CD4-positive, alpha-beta memory T cell (primary cell): ENCODE measurements at places on chromosomes 11 and 22. TPM values are rescaled to one million over a fixed set of nuclear protein-coding genes. Genes with fewer than 3 reads are reported as not detected.

DNA sequence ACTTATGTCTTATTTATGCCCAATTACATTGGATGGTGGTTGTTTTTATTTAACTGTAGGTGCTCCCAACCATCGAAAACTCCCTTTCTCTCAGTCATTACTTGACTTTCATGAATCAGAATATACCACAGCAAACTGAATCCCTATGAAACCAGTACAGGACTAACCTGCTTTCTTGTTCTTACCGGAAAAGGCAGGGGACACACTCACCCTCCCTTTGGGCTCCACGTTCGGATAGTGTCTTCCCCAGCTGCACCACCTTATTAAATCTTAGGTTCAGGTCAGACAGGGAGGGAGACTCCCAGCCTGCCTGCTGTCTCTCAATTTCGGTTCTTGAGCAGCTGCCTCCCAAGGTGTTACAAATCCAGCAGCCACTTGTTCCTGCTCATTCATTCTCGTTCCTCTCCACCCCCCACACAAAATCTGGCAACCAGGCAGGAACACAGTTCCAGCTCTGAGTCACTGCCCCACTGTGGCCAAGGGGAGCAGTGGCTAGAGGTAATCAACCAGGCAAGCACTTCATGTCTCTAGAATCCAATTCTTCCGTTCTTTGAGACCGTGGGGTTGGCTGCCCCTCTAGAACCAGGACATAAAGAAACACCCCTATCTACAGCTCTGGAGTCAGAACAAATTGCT lies 133.0 kb downstream of the PLEKHA7 start:
- no peak for DNase-seq

DNA sequence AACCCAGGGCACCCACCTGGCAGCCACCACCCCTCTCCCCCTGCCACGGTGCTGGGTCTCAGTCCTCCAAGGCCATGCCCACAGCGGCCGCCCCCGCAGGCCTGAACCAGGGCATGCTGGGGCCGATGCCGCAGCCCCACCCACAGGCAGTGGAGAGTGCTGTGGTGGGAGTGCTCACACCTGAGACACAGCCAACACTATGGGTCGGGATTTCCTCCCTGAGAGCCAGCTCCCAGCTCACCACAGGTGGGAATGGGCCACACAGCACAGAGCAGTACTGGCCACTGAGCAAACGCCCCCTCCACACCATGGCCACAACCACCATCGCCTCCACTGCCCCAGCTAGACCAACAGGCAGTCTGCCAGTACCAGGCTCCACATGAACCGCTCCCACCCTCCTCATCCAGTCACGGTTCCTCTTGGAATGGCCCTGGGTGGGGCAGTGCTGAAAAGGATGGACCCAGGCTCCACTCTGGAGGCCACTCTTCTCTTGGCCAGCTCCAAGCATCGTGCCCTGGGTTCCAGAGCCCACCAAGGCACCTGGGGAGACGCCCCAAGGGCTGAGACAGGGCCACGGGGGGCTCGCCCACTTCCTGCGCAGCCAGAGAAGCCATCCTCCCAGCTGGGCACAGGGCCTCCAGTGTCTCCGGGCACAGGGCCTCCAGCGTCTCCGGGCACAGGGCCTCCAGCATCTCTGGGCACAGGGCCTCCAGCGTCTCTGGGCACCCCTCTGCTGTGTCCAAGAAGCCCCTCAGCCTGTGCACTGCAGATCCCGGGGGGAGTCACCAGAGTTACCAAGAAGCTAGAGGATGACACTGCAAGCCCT lies 14.2 kb downstream of the MOB2 start:
- no peak for DNase-seq

DNA sequence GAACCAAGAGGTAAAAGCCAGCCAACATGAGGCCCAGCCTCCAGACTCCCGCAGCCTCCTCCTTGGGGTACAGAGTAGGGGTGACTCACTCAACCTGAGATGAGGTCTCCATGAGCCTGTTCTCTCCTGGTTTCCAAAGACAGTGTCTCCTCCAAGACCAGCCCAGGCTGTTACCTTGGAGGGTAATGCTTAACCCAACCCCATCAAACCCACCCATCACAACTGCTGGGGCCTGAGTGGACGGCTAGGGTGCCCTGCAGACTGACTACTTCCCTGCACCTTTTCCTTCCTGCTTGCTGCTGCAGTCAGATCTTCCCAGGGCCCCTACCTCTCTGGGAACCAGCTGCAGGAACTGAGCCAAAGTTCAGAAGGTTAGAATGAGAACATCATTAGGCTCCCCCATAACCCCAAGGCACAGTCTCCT lies 5.1 kb upstream of the NOL12 start:
- no peak for DNase-seq

- DNase-seq = peak; percentile 11
Observed at GRCh38 chr22:38873469-38874411, 1.7 kb upstream of the CBX6 start.

DNA sequence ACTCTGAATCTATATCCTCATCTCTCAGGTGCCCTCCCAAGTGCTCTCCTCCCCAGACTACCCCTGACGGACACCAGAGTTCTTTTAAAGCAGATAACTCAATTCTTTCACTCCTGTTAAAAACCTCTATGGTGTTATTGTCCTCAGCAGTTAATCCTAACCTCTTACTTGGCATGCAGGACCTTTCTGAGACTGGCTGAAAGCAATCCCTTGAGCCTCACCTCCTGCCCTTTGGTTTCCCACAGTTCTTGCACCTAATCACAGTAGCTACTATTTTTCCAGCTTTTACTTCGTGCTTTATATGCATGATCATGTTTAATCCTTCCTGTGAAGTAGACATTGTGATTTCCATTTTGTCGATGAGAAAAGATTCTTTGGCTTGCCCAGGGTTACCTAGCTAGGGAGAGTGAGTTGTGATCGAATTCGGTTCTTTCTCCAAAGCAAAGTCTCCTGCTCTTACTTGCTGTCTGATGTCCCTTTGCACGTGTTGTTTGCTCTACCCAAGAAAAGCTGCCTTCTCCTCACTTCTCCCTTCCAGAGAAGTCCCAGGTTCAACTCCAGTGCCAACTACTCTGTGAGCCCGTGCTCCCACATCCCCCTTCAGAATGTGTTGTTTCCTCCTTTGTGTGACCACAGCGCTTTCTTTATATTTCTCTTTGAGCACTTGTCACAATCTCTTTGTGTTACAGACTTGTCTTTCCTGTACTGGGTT lies 2.1 kb downstream of the UBE2L3 start:
- DNase-seq = no peak

DNA sequence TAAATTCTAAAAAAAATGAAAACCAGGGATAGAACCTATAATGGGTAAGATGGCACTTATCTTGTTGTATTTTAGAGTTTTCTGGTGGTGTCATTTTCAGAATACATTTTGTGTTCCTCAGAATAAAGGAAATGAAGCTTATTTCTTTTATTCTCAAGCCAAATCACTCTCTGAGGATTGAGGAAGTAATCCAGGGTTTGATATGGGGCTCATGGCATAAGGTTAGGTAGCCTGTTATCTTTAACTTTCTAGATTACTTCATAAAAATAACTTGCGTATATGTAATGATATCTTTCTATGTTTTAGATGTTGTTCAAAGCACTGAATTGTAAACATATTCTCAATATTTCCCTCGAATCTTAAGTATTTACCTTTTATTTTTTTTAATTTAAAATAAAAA lies 33.5 kb downstream of the PDE3B start:
- DNase-seq = no peak

DNA sequence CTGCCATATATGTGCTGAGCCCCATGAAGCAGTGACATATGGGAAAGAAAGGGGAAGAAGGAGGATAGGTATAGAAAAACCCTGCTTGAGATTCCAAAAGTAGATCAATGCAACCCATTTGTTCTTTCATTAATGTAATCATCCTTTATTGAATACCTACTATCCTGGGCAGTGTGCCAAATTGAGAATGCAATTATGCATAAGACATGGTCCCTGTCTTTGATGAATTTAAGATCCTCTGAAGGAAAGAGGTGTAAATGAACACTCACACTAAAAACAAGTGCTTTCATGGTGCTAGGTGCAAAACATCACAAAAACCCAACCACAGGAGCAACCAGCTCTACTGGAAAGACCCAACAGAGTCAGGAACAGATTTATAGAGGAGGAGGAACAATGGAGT lies 29.7 kb downstream of the FLI1 start:
- DNase-seq = no peak

DNA sequence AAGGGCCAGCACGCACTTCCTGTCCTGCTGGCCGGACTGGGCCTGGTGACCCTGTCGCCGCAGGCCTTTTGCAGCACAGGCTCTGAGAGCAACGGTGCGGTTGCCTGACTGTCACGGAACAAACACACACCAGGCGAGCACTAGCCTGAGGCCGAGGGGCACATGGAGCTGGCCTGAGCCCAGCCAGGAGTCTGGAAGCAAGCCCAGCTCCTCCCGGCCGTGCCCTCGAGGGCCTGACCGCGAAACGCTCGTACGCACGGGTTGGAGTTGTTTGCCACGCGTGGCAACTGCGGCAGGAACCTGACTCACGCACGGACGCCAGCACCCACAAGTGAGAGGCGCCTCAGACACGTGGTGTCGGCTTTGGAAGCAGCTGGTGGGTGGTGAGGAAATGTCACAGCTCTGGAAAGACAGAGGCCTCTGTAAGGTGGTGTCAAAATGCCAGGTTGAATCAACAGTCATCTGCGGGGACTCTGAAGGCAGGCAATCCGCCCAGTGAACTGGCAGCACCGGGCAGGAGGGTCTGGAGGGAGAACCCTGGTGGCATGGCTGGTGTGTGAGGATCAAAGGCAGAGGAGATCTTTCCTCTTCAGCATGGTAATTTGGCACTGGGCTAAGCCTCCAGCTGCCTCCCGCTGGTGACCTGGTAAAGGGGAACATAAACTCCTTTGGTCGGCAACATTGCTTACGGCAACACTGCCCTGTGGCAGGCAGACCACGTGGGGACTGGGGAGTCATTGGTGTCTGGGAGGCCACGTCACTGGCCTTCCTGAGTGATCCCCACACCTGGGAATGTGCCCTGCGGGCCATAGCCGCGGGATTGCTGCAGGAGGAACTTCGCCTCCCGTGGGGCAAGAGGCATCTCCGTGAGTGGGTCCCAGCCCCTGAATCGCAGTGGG lies 15.3 kb upstream of the IL17REL start:
- DNase-seq = peak; percentile 58

DNA sequence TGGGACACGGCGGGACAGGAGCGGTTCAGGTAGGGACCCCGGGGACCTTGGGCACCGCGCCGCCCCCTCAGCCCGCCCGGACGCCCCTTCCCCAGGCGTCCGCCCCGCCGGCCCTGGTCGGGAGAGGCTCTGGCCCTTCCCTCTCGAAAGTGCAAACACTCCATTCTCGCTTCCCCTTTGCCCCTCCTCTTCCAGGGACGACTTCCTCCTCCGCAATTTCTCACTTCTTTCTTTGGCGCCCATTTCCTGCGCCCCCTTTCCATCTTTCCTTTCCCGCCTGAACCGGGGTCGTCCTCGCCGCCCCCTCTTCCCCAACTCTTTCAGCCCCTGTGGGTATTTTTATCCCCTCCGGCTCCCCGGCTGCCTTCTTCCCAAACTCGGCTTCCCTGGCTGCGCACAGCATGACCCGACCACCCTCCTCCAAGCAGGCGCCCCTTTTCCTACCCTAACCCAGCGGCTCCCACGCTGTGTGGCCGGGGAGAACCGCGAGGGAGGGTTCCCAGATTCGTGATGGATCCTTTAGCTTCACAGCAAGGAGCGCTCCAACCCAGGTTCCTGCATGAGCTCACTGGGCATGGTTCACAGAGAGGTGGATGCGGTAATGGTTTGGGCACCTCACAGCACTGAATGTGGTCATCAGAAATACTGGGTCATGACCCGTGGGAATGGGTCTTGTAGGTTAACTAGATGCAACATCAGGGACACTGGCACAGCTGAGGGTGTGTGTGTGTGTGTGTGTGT lies 689 bp downstream of the RAB39A start:
- DNase-seq = no peak

DNA sequence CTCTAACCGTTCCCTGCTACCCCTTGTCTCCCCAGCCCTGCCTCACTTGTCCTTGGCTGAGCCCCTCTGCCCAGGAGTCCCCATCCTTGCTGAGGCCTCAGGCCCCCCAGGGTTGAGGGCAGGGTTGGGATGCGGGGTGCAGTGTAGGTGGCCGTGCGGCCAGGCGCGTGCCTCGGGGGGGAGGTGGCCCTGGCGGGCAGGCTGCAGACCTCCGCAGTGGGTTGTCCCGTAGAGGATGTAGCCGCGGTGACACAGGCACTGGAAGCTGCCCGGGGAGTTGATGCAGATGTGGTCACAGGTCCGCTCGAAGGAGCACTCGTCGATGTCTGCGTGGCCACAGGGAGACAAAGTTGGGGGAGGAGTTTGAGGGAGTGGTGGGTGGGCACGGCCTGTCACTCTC lies 41.9 kb upstream of the TTLL12 start:
- no peak for DNase-seq

- no peak for DNase-seq
Observed at GRCh38 chr11:3182462-3182852, 17.3 kb upstream of the OSBPL5 start.

- no peak for DNase-seq
Observed at GRCh38 chr11:58905721-58906547, 33.4 kb upstream of the GLYATL1 start.

GRCh38 chr11:121059605-121060004 lies 35.7 kb downstream of the TBCEL start:
- DNase-seq = no peak

DNA sequence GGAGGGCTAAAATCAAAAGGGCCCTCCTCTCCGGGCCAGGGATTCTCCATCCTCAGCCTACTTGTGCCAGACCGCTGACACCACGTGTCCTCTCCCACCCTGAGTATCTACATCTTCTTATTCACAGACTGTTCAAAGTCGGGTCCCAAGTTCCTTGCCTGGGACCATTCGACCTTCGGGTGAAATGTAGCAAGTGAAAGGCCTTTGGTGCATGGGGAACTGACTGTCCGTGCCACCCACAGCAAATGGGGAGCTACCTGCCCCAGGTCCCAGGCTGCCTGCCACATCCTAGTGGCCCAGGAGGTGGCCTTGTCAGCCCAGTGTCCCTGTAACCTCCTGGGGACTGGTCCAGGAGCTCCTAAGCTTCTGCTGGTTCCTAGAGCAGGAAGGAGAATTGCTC lies 67.3 kb downstream of the RTL6 start:
- DNase-seq = no peak

- DNase-seq = no peak
Observed at GRCh38 chr11:27563201-27563600, 56.6 kb upstream of the LIN7C start.

The UCP2 gene
- total RNA-seq = 336 TPM

The CARNS1 gene
- 2.3 TPM for total RNA-seq

The CCDC81 gene
- 0.90 TPM for total RNA-seq

The CNGA4 gene
- total RNA-seq = 0.61 TPM
